ENCODE measurements at places on chromosomes 7 and 10.

DNA sequence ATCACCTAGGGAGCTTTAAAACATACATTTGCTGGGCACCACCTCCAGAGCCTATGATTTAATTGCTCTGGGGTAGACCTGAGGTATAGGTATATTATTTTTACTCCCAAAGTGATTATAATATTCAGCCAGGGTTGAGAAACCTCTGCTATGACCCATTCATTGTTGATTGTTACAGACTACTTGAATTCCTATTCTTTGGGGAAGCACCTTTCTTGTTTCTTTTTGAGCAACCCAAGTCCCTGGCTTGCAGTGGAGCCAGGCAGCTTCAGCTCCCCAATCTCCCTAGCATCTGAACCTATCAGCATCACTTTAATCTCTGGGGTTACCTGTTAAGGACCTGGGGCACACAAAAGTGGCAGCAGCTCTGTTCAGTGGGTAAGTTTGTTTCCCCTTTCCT, 8.6 kb downstream of the PRKG1 start:
- no peak for DNase-seq

- no peak for DNase-seq
Observed at GRCh38 chr10:8584666-8585065, 530.2 kb downstream of the GATA3 start.

DNA sequence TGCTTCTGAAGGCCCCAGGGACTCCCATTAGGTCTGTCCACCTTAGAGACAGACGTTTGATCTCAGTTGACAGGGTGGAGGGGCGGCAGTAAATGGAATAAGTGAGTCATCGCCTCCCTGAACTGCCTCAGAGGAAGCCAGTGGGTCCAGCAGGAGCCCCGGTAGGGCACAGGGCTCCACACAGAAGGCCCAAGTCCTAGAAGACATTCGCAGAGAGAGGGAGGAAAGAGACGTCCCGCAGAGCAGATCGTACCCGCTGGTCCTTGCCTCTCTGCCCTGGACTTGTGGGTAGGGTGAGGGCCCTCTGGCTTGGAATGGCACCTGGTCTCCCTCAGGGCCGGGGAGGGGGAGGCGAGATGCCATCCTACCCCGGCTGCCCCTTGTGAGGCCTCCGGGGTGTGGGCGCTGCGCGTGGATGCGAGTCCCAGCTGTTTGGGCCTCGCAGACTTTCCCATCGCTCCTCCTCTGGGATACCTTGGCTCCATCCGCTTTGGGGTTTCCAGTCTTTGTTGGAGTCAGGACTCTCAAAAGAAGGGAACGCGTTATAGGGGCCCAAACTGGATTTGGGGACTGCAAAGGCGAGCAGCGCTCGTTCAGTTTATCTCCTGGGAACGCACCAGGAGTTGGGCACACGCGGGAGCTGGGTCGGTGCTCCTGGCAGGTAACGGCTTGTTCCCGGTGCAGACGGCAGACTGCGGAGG, 5.1 kb downstream of the TLX1 start:
- DNase-seq = no peak

DNA sequence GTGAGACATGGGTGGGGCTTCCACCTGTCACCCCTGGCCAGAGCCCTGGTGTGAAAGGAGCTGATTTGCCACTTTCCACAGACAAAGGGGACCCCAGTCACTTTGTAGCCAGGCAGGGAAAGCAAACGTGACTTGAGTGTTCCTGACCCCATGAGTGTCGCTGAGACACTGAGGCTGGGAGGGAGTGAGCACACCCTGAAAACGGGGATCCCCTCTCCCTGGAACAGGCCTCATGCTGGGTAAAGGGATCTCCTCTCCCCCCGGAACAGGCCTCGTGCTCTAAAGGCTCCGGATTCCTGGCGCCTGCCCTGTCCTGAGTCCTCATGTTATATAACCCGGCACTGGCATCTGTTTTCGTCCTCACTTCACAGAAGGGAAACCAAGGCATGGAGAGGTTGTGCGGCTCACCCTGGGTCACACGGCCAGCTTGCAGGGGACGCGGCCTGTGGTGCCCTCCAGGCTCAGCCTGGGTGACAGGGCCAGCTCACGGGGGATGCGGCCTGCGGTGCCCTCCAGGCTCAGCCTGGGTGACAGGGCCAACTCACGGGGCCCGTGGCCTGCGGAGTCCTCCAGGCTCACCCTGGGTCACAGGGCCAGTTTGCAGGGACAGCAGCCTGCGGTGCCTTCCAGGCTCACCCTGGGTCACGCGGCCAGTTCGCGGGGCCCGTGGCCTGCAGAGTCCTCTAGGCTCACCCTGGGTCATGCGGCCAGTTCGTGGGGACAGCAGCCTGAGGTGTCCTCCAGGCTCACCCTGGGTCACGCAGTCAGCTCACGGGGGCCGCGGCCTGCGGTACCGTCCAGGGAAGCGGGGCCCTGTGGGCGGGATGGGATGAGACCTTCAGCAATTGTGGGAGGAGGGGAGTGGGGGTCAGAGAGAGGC, 104.7 kb downstream of the PDGFA start:
- DNase-seq = no peak

DNA sequence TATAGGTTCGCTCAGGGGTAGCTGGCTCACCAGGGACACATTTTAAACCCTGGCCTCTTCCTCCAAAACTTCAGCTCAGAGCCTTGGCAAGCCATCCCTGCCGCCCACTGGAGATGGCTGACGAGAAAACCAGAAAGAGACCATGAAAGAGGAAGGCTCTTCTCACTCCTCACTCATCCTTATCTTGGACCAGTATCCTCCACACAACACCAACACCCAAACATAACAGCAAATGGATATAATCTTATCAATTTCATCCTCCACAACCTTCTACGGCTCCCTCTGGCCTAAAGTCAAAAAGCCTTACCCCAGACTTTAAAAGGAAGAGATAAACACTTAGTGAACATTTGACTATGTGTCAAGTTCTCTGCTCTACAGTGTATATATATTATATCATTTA, 26.9 kb downstream of the DLG5 start:
- no peak for DNase-seq

- DNase-seq = no peak
Observed at GRCh38 chr7:80768756-80769155, 130.3 kb downstream of the CD36 start.

DNA sequence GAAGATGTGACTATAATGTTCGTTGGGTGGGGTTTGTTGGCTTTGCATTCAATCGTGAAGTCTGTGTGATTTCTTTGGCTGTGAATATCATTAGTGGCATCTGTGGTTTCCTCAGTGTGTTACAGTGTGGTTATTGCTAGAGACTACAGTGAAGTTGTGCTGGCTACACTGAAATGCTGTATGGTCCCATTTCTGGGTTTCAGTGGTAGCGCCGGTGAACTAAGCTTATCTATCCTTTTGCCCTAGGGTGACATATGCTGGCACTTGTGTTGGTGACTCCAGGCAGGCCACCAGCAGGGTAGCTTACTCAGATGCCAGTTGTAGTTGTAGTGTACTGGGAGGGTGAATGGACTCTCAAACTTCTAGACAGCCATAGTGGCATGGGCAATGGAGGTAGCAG, 259.5 kb downstream of the ANKRD30A start:
- DNase-seq = no peak

GRCh38 chr10:86073199-86073977, 293.2 kb downstream of the GRID1 start:
- DNase-seq = no peak

DNA sequence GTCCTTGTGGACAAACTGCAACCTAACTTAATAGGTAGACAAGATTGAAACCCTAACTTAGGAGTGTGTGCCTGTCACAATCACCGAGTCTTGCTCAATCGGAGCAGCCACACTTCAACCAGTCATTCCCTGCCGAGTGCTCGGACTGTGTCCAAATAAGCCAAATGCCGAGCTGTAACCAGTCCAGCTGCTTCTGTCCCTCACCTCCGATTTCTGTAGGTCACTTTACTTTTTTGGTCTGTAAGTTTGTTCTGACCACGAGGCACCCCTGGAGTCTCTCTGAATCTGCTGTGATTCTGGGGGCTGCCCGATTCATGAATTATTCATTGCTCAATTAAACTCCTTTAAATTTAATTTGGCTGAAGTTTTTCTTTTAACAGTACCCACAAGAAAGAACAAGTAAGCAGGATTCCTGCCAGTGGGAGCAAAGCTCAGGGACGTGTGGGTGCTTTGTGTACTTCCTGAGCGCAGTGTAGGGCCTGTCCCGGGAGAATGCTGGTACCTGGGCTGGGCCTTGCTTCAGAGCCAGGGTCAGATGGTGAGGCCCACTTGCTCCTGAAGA, 140.1 kb downstream of the ACTR3B start:
- no peak for DNase-seq

DNA sequence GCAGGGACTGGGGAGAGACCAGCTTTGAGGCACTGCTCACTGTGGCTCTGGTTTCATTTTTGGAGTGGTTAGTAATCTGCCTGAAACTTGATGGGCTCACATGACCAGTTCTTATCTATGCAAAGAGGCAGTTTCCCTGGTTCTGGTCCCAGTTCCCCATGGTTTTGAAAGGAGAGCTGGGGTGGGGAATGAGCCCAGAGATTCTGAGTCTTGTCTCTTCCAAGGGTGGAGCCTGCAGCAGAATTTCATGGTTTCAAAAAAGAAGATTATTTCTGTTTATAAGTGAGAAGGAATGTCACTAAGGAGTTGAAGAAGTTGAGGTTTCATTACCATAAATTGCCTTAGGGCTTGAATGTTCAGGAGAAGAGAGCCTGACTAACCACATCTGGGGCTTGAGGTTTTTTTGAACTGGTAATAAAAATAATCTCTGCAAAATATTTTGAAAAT, 190.2 kb upstream of the HABP2 start:
- no peak for DNase-seq

DNA sequence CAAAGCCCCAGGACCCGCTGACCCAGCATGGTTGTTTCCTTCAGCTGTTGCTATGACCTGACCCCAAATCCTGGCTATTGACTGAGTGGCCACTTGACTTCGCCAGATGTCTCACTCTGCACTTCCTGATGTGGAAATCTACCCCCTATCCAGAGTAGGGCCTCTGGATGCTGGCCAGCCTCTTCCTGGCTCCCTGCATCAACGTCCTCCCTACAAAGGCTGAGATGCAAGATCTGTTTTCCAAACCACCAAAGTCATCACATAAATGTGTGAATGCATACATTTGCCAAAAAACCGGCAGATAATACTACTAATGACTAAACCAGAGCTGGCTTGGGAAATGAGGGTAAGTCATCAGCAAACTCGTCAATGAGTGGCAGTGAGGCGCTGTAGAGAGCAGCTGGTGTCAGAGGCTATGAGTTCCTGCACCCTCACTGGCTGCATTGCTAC, 70.4 kb downstream of the PYROXD2 start:
- no peak for DNase-seq

DNA sequence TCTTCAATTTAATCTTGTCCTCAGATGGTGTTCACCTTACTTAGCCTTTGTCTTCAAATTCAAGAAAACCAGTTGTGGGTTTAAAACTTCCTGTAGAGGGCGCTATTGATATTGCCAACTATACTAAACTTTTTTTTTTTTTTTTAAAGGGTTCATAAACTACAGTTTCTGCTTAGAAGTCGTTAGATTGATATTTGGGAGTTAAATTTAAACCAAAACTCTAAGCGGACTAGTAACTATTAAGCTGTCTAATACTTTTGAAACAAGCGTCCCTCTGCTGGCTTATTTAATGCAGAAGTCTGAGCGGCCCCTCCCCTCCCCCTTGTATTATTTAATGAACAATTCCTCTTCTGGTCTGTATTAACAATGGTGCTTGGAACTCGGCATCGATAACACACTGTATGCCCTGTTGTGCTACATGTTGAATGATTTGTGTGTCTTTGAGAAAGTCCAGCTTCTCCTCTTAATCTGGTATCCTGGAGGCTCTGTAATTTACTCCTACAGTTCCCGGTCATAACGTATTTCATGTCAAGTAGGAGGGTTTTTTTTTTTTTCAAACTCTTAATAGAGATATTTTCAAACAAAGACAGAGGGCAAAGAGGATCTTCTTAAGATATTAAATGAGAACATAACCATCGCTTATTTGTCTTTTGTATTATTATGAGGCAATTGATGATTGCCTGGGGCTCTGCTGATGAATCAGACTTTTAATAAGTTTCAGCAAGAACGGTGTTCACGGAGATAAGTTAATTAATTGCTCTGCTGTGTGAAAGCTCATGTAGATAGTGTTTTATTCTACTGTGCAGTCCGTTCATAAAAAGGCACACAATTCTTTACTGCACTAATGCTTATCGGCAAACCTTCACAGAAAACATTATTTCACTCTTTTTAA, 22.6 kb upstream of the CREB5 start:
- DNase-seq = peak; percentile 66

GRCh38 chr7:96244992-96245292, 77.0 kb downstream of the SLC25A13 start:
- DNase-seq = no peak

DNA sequence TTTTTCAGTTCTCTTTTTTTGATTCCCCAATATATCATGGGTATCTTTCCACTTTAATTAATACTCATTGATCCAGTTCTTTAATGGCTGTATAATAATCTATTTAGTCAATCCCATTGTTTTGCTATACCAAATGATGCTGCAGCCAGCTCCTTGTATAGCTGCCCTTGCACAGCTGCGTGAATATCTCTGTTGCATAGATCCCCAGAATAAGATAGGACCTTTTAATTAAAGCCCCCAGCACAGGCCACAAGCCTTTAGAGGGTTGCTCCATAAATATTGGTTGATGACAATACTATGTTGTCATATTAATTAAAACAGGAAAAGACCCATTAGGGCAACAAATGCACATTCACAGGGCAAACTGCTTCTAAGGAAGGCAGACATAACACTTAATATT, 57.9 kb downstream of the BUB3 start:
- no peak for DNase-seq

- DNase-seq = no peak
Observed at GRCh38 chr7:140214075-140214684, 37.4 kb upstream of the KDM7A start.

- no peak for DNase-seq
Observed at GRCh38 chr10:132306864-132307751, 642 bp downstream of the STK32C start.

- DNase-seq = no peak
Observed at GRCh38 chr7:81210137-81211064, 291.6 kb upstream of the SEMA3C start.

DNA sequence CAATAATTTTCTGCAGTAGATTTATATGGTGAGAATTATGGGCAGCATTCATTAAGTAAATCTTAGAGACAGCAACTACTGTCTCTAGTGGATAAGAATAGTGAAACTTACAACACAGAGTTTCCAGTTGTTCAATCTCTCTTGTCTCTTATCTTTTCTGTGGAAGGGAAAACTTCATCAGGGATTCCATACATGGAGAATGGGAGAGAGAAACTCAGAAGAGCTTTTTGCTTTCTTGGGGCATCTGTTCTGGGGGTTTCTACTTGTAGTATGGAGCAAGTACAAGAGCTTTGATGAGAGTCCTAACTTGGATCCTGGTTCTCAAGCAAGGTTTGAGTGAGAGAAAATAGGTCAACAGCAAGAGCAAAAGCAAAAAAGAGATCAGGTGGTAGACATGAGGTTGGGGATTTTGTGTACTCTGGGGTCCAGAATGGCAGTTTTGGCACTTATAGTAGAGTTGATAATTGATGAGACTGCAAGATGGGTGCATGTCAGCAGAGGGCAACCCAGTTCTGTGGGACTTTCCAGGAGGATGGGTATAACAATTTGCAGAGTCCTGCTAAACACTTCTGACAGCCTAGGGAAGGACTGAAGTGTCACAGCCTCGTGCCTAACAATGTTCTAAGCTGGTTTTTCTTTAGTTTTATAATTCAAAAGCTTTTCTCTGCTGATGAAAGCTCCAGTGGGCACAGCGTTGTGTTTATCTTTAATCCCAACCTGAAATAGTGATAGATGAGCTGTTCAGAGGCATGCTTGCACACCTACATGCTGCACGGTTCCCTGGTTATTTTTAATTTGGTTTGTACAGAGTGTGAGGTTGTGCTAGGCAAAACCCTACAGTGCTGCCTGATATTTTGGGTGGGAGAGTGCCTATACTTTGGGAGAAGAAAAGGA, 32.0 kb upstream of the STRIP2 start:
- DNase-seq = peak; percentile 8

GRCh38 chr10:34420273-34420672, 394.8 kb downstream of the PARD3 start:
- no peak for DNase-seq

Measured in AML-193 (cell line).